ENCODE measurements at places on chromosomes 4 and X.

DNA sequence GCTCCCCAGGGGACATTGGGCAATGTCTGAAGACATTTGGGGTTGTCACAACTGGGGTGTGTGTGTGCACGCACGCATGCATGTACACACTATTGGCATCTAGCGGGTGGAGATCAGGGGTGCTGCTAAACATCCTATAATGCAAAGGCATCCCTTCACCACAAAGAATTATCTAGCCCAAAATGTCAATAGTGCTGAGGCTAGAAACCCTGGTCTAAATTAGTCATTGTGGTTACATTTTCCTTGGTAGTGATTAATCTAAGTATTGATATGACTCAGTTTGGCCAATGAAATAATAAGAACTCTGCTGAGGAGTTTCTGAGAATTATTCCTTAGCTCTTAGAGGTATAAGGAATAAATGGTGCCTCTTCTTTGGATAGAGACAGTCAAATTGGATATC lies 200.2 kb downstream of the CLCN4 start:
- DNase-seq: no peak

GRCh38 chr4:13538427-13538973 lies 5.8 kb downstream of the NKX3-2 start:
- DNase-seq: no peak

GRCh38 chrX:124506066-124506465 lies 159.7 kb downstream of the SH2D1A start:
- no peak for DNase-seq

DNA sequence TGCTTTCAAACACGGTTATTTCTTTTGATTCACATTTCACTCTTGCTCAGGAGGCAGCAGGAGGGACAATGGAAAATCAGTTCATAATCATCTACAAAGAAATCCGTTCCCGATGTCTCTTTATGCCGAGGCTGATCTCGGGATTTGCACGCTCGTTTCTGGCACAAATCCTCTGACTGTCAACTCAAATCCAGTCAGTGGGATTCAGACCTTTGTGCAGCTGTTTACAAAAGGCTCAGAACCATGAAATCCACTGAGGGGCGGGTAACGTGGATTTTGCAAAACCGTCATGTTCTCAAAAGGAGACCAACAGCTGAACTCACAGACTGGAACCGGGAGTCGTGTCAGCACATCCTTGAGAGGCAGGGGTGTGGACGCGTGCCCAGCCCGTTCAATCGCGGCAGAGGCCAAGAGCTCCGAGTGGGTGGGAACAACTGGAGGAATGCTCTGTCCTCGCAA lies 46.4 kb downstream of the ACOX3 start:
- no peak for DNase-seq

DNA sequence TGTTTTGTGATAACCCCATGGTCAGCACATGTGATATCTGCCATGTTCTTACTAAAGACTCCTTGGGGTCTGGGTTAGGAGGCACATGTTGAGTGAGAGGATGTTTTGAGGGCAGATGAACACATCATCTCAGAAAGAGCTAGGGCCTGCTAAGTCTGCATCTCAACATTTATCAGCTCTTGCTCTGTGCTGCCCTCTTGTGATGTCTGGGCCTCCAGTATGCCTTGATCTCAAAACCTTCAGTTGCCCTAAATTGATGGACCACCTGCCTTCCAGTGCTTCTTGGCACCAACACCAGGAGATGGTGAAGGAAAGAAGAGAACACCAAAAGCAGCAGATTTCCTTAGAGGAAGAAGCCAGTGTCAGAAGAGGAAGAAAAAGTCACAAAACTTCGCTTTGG lies 22.5 kb downstream of the MID1 start:
- no peak for DNase-seq

GRCh38 chr4:42458657-42459056 lies 61.4 kb downstream of the SHISA3 start:
- no peak for DNase-seq

All from stimulated activated CD8-positive, alpha-beta memory T cell treated with anti-CD3 and anti-CD28 coated beads, Interleukin-4, amount 100 ng/mL, for 4 hours (primary cell).